Sciatic nerve (tissue), 2 donors: ENCODE measurements at places on chromosomes 16 and 17. TPM values are rescaled to one million over a fixed set of nuclear protein-coding genes. Genes with fewer than 3 reads are reported as not detected.

SOST gene
- not detected for total RNA-seq

KRTAP16-1 gene
- total RNA-seq = not detected

GRCh38 chr17:45170931-45171337, 9.3 kb downstream of the HEXIM2 start:
- DNase-seq = peak; percentile 76

GRCh38 chr16:74922150-74923138, 62.5 kb downstream of the WDR59 start:
- no peak for DNase-seq
